ENCODE measurements at places on chromosomes 12 and 14.
A peak's percentile ranks its signal among the peaks of the same experiment; 100 is the strongest.

GRCh38 chr12:88325076-88325815, 183.1 kb downstream of the TMTC3 start:
- peak; percentile 99 for DNase-seq

GRCh38 chr14:82647088-82647810, 1113.6 kb upstream of the SEL1L start:
- DNase-seq: no peak

DNA sequence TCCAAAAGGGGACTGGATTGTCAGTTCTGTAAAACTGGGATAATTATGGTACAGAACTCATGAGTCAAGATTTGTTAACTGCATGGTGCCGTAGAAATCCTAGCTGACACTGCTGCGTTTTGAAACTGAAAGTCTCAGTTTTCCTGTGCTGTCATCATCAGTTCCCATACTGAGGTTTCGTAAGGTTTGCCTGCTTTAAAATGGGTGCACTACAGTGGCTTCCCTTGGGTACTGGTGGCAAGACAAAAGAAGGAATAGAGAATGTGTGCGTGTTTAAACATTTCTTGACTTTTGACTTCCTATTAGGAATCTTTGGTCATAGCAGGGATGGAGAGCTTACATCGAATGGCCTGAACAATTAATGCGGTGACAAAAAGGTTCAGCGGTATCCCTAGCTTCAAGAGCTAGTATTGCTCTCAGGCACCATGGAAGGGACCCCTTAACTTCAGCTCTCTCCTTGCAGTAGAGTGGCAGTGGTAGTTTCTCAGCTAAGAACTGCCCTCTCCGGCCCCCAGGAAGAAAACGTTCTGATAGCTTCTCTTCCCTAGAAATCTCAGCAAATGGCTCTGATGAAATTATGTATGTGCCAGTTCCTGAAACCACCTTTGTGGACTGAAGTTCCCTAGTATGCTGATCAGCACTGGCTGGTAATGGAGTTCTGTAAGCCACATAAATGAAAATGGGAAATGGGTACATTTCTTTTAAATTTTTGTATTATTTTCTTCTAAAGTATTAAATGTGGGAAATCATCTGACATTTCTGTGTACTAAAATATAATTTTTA, 28.9 kb downstream of the ANO6 start:
- DNase-seq: no peak

DNA sequence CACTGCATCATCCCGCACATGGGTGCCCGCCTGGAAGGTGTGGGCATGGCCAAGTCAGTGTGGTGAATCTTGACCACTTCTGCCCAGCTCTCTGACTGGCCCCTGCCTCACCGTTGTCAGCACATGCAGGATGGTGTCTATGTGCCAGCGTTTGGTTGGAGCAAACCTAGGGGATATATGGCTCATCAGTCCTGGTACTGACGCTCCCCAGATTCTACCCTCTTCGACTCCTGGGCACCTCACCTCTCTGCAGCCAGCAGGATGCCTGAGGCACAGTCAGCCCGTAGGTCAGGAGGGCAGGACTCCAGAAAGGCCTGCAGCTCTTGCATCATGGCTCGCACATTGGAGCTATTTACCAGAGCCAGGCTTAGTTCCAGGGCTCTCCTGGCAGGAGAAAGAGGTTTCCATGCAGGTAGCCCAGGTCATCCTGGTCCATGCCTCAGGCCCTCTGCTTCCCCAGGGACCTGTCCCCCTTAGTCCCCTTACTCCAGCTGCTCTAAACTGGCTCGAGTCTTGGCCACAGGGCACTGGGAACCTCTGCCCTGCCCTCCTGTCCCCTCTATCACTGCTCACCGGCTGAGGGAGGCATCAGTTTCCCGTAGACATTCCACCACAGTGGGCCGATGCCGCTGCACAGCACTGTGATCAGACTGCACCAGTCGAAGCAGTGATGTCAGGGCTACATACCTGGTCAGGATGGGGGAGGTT, 4.0 kb downstream of the AP1G2 start:
- no peak for DNase-seq

DNA sequence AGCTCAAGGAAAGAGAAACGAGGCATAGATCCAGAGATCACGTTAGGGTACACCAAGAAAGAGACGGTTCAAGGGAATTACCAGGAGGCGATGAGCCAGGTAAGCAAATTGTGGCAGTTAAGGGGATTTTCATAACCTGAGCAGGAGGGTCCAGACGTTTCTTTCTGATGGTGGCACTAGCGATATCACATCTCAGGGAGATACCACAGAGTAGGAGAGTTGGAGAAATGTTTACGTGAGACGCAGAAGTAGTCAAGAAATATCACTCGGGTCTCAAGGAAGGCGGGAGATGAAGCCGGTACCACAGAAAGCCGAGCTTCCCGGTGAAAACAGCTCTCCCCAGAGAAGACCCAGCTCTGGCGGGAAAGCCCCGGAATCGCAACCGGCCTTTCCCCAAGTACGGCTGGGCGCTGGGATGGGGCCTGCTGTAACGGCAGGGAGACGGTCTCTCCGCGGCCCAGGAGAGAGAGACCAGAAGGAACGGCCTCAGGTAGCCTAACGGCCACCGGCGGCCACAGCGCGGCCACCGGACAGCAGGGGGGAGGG, 485 bp downstream of the SENP1 start:
- DNase-seq: no peak

- DNase-seq: no peak
These were observed 34.7 kb downstream of the RTL1 start for GRCh38 chr14:100868621-100869370.

DNA sequence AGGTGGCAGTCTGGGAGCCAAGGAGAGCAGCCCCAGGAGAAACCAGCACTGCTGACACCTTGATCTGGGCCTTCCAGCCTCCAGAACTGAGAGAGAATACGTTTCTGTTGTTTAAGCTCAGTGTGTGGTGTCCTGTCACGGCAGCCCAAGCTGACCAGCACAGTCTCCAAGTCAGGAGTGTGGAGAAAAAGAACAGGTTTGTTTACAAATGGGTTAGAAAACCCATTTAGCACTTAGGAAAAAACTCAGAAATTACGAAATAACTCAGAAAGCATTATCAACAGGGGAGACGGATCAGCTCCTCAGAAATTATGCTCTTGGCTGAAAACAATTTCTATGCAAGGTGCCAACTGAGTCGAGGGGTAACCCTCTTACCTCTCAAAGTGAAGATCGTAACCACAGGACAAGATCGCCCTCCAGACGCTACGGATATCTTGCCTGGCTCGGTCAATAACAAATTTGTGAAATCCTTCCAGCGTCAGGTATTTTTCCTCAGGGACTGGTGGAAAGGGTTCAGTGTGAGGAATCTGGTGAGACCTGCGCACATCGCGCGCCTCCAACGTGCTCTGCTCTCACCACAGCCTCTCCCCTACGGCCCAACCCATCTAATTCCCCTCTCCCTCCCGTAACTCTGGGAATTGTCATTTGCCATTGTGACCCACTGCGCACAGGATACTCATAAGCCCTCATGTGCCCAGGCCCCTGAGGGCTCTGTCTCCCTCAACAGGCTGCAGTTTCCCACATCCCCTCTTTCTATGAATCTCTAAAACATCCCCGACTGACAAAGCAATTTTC, 50.2 kb downstream of the TRAFD1 start:
- DNase-seq: no peak

All from T1000 (cell line).